ENCODE measurements at places on chromosomes 4 and X.
A peak's percentile ranks its signal among the peaks of the same experiment; 100 is the strongest.

- no peak for DNase-seq
Observed at GRCh38 chr4:69057620-69058409, 38.5 kb upstream of the UGT2B7 start.

DNA sequence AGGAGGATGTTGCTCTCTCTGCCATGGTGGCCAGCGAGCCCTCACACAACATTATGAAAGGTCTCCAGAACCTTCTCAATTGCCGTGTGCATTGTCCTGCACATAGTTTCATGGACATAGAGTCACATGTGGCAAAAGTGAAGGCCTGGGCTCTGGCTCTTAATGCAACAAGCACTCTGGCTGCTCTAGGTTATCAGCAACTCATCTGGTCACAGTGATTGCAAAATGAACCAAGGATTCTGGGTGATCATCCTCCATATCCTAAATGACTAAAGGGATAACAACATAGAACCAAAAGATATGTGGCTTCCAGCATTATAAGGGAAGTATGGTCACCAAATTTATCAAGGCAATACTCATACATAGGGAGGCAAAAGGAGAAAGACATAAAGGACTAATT lies 175.2 kb downstream of the MGST2 start:
- no peak for DNase-seq

GRCh38 chr4:15149839-15150592 lies 147.7 kb downstream of the CPEB2 start:
- peak; percentile 60 for DNase-seq

GRCh38 chrX:105458846-105459245 lies 238.4 kb upstream of the TEX13A start:
- no peak for DNase-seq

GRCh38 chr4:138609943-138610350 lies 367.8 kb upstream of the SLC7A11 start:
- no peak for DNase-seq

- no peak for DNase-seq
Observed at GRCh38 chrX:153438532-153438931, 7.3 kb downstream of the TREX2 start.

- no peak for DNase-seq
Observed at GRCh38 chr4:54660591-54660990, 2.8 kb downstream of the KIT start.

GRCh38 chr4:18571301-18571761 lies 549.8 kb upstream of the LCORL start:
- DNase-seq: no peak

GRCh38 chr4:52051615-52052474 lies 741 bp downstream of the SPATA18 start:
- DNase-seq: no peak

DNA sequence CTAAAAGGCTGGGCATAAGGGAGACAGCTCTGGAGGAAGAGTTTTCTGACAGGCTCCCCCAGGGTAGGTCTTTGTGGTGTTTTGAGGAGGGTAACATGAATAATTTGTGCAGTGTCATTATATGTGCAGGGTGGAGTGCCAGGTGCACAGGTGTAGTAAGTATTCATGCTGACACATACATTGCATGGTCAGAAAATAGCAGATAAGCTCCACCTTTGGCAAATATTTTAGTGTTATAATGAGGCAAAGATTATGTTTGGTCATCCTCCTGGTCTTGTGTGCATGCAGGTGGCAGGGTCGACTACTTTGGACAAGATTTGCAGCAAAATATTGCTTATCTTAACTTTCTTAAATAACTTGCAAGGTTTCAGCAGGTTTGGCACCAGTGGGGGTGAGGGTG lies 910.4 kb upstream of the PCDH10 start:
- DNase-seq: no peak

DNA sequence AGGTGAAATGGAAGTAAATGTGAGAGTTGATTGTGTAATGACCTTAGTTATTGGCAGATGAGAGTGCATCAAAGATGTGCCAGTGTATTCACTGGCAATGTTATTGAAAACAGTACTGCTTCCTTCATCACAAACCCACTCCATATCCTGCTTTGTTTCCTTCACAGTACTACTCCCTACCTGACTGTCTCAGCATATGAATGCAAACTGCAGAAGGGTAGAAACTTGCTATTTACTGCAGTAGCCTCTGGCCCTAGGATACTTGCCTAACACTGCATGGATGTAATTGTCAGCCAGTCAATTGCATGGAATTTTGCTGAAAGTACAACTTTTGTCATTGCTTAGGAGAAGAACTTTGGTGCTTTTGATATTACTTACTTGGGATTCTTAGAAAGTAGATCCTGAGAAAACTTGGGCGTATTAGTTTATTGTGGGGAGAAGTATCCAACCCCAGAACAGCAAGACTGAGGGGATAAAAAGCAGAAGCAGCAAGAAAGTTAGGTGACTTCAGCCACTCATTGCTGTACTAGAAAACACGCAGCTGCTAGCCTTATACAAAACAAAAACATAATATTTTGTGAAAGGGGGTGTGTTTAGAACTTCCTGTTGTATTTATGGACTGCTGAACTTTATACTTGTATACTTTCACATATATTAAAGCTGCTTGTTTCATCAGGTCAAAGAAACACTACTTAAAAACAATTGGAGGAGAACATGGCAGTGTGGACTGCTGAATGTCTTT lies 219.0 kb downstream of the CCNG2 start:
- no peak for DNase-seq

DNA sequence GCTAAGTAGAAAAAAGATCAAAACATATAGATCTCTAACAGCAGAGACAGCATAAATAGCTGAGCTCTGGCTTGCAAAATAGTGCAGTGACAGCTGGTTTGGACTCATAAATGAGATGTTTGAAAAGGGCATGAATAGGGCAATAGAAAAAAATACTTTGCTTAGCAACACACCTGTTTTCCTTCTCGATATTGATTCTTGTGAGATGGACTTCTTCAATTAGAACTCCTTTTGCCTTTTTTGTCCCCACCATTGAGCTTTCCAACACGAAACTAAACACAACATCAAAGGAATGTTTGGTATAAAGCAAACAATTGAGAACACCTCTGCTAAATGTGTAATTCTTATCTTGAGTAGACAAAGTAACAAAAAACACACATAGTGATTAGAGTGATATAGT lies 726.3 kb downstream of the RAPGEF2 start:
- DNase-seq: no peak

DNA sequence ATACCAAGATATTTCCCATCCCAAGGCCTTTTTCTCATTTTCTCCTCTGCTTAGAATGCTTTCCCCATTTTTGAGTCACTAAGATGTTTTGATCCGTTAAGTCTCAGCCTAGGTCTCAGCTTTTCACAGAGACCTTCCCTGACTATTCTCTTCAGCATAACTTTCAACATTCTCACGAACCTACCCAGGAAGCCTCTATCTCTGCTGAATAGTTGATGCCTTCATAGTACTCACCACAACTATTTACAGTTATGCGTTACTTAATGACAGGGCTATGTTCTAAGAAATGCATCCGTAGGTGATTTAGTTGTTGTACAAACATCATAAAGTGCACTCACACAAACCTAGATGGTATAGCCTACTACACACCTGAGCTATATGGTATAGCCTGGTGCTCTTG lies 64.5 kb downstream of the ARL9 start:
- no peak for DNase-seq

DNA sequence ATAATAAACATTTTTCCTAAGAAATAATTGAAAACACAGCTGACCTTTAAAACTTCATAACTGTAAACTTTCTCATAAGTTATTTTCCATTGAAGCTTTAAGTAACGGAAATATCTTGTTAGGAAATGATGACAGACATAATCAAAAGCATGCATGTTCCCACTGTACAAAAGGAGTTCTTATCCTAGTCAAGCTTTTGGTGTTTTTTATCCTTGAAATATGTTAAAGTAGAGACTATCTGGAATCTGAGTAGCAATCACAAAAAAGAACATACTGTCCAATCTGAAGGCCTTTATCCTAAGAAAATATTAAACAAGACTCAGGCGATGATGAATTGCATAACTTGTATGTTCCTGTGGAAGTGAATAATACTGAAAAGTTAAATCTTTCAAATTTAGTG lies 14.4 kb downstream of the GEMIN8 start:
- no peak for DNase-seq

DNA sequence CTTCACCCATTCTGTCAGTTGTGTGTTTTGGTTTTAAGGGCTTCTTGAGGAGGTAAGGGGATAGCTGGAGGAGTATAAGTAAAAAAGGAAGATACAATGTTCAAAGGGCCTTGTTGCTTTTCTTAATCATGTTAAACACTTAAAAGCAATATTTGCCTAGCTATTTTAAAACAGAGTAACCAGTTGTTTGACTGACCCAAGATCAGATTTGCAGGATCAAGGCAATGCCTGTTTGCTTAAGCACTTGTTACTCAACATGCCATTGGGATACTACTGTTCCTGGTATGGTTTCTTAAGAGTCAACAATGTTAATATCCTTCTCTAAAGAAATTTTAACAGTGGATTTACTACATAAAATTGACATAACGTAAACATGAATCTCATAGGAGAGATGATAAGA lies 2.6 kb downstream of the DCLK2 start:
- no peak for DNase-seq

- DNase-seq: no peak
Observed at GRCh38 chrX:125786316-125786715, 379.8 kb downstream of the DCAF12L2 start.

DNA sequence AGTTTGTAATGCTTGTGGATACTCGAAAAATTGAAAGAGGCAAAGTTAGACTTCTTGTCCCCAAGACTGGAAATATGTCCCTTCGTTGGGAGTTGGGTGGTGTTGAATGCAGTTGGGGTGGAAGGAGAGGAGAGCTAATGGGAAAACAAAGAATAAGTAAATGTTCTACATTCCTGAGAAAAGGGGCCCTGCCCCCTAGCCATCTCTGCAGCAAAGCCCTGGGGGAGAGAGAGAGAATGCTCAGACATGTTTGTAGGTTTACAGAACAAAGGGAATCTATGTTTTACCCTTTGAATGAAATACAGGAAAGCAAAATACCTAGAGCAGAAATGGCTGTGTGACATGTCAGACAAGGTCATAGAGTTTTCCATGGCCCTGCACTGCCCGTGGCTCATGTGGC lies 88.1 kb downstream of the RASL11B start:
- no peak for DNase-seq

DNA sequence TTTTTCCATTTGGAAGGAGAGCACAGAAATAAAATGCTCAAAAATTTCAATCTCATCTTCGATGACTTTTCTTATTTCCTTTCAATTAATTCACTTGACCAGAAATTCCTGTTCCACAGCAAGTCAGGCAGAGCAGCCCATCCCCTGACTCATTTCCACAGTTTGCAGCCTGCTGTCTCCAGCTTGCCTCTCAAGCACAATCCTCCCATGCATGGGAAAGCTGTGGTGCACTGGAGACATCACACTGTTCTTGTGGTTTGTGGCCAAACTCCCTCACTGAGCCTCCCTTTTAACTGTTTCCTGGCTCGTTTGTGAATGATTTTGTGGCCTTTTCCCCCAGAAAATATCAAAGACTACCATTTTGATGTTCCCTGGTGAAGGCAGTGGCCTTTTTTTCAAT lies 114.0 kb upstream of the ENPEP start:
- DNase-seq: no peak

DNA sequence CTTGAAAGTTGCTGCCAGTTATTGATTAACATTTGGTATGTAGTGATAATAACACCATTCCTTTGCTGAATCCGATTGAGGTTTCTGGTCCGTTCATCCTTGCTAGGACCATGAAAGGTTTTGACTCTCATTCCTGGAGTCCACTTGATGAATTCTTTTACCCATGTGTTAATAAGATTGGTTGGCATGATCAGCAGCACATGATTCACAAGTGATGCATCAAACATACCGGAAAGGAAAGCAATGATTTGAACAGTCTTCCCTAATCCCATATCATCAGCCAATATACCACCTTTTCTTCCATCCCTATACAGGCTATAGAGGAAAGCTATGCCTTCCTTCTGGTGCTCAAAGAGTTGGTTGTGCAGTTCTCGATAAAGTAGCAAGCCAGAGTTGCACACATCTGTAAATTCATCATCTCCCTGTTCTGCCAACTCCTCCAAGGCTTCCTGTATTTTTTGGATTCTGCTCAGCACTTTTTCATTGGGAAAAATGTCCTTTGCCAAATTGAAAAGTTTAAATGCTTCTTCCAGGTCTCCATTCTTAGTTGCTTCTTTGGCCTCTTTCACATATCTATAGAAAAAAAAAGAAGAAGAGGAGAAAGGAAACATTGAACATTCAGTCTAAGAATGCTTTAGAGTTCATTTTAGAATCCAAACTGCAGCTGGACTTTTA lies 26.7 kb downstream of the PIN4 start:
- no peak for DNase-seq

GRCh38 chrX:15497865-15498264 lies 2.7 kb upstream of the BMX start:
- no peak for DNase-seq
